ENCODE measurements at places on chromosomes 3 and 15.

DNA sequence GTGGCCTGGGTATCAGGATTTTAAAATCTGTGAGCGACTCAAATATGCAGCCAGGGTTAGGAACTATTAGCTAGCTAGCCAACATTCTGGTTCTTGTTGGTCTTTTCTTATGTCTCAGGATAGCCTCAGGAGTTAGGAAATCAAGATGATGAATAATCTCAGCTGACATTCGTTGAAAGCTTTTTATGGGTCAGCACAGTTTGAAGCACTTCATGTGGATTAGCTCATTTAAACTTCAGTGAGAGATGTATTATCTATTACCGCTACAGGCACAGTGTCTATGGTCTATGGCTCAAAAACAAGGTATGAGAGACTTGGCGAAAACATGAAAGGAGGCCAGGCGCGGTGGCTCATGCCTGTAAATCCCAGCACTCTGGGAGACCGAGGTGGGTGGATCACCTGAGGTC is 187.5 kb upstream of the THRB start:
- DNase-seq, result no peak

GRCh38 chr15:42060797-42061196 is 33.6 kb downstream of the PLA2G4D start:
- DNase-seq, result no peak

DNA sequence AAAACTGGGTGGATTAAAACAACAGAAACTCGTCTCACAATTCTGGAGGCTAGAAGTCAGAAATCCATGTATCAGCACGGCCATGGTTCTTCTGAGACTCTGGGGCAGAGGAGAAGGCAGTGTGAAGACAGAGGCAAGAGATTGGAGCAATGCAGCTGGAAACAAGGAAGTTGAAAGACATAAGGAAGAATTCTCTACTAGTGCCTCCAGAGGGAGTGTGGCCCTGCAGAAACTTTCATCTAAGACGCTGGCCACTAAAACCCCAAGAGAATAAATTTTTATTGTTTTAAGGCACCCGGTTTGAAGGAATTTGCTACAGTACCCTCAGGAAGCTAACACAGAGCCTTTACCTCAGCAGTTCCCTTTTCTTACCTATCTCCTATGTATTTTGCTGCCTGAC is 1012.2 kb upstream of the CADM2 start:
- DNase-seq, result no peak

DNA sequence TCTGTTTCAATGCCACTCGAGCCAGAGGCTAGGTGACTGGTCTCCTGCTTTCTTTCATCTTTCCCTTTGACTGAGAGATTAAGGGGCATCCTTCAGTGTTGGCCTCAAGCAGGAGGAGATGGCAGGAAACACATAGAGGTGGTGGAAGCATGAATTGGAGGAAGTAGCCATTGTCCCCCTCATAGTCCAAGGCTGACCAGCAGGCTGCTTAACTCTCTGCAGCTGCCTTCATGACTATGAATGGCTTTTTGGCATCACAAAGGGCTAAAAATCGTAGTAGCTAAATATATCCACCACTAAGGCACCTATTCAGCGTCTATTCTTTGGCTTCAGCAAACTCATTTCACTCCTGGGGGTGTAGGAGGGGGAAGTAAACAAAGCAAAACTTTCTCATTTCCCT is 7.0 kb upstream of the FRMD4B start:
- DNase-seq, result no peak

GRCh38 chr3:112503304-112503972 is 4.2 kb upstream of the BTLA start:
- DNase-seq, result no peak

DNA sequence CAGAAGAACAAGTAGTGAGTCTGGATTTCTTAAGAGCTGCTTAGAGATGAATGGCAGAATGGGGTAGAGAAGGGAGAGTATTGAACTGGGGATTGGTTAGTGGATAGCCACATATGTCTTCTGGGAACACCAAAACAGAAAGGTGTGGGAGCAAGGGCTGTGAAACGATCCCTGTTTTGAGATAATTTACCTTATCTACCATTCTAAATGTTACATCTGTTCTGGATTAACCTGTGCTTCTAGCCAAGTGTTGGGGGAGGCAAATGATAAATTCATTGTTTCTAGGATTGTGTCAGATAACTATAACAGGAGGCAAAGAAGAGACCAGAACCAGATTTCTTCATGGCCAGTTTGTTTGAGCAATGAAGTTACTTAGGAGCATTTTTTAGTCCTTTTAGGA is 8.4 kb downstream of the NR1D2 start:
- no peak for DNase-seq

GRCh38 chr3:160225176-160226025 is at the start of gene C3orf80:
TSS of gene C3orf80 (plus strand) at chr3:160225422. CDS start at chr3:160225636, 214 bp downstream.
- DNase-seq, result no peak

GRCh38 chr15:37028625-37029296 is 71.6 kb downstream of the MEIS2 start:
- no peak for DNase-seq

- DNase-seq, result no peak
Measured at GRCh38 chr3:79250746-79251145, 517.1 kb downstream of the ROBO1 start.

DNA sequence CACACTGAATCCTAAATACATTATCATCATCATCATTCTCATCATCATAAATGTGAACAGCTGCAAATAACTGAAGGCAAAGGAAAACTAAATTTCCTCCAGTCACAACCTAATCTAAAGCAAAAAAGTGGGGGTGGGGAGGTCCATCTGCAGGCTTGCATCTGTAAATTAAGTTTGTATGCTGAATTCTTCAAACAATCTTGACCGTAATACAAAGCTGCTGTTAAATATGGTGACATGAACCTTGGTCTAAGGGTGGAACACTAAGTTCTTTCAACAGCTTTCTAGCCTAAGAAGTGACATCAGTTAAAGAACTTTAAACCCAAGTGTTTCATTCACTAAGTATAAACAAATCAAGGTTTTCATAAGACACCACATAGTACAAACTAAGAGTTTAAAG is 4.3 kb downstream of the LRRFIP2 start:
- no peak for DNase-seq

DNA sequence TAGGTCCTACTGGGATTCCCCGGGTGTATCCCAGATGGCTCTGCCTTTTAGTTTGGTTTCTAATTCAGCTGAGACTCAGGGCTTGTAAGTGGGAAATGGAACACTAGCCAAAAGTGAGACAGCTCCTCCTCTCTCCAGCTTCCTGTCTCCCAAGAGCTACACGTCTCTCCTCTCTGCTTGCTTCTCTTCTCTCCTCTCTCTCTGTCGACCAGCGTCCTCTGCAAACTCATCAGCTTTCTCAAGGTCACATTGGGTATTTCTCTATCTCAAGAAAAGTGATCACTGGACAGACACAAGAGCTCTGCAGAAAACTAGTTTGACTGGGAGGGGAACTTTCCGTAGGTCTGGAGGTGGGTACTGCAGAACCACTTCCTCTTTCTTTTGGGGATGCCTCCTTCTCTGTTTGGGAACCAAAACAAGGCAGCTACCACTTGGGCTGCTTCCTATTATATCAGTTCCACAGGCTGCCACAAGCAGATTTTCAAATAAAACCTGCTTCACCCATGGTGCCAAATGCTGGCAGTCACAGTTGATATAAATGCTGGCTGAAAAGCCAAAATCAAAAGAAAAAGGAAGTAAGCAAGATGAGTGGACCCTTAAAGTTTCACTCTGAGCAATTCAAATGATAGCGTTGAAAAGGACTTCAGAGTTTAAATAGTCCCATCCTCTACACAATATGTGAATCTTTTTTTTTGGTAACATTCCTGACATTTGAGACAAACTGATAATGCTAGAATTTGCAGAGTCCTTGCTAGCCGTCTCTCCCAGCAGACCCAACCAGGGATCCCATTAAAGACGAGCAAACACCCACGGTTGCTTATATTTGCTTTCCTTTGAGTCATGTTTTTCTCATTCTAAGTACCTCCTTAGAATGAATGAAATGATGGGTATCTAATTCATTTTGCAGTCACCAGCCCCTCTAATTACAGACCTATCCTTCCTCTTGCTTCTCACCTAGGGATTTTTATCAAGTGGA is 7.2 kb upstream of the DYNC1LI1 start:
- no peak for DNase-seq

GRCh38 chr3:149472030-149472797 is 2.3 kb upstream of the TM4SF4 start:
- no peak for DNase-seq

DNA sequence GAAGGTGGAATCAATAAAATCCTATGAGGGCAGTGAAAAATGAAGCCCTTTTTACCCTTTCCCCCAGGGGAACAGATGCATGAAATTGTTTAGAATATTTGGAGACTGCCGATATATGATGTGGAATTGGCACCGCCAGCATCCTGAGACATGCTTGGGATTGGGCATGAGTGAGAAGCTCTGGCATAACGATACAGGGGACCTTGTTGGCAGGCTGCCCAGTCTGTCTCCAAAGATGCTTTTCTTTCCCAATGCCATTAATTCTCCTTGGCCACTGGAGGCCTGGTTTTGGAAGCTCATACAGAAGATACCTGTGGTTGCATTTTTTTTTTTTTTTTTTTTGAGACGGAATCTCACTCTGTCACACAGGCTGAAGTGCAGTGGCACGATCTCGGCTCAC is 800.6 kb upstream of the LMCD1 start:
- DNase-seq, result no peak

DNA sequence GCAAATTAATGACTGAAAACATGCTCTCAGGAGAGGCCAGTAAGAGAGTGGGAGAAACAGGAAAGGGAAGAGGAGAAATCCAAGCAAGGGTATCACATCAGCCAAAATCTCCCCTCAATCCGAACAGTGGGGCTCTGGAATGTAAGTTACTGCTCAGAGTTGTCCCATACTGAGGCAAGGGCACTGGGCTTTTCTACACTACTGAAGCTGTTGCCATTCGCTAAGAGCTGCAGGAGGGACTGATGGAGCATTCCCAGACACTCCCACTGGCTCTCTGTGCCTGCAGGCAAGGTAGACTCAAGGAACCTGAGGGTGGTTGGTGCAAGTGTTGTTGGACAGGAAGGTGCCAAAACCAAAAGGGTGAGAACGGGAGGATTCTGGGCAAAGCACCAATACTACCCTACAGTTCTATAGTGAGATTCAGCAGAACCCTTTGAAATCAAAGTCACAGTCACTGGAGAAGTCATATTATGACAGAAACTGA is 46.1 kb downstream of the NEK10 start:
- no peak for DNase-seq

GRCh38 chr15:24966364-24967103 is 11.7 kb downstream of the SNRPN start:
- DNase-seq, result no peak

DNA sequence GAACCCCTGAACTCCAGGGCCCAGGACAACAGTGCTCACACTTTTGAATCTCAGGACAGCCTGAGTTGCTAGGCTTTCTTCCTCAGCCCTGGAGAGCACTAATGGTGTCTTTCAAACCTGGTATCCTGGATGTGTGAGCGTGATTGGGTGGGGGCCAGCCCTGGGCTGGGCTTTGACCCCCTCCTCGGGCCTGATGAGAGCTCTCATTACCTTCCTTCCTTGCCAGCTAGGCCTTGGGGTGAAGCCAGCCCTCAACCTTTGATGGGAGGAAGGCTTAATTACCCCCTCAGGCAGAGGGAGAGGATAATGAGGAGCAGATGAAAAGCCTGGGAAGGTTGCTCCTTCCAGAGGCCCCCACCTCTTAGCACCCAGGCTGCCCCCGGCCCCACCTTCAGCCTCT is 31.1 kb upstream of the INSYN1 start:
- DNase-seq, result no peak

GRCh38 chr3:141783632-141784031 is 20.4 kb downstream of the GRK7 start:
- DNase-seq, result no peak

- peak; percentile 22 for DNase-seq
Measured at GRCh38 chr3:128466840-128467541, at the start of gene DNAJB8. TSS of gene DNAJB8 (minus strand) at chr3:128466890. CDS start at chr3:128463245, 3,645 bp downstream.

- no peak for DNase-seq
Measured at GRCh38 chr15:40486066-40486770, 15.4 kb downstream of the CHST14 start.

DNA sequence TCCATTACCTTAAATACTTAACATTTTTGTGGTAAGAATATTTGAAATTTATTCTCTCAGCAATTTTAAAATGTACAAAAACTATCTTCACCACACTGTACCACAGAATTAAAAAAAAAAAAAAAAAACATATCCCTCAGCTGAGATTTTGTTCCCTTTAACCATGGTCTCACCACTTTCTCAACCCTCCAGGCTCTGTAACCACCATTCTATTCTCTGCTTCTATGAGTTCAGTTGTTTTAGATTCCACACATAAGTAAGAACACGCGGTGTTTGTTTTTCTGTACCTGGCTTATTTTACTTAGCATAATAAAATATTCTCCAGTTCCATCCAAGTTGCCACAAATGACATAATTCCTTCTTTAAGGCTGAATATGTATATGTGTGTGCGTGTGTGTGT is 41.5 kb downstream of the CSNK1G1 start:
- no peak for DNase-seq

- peak; percentile 12 for DNase-seq
Measured at GRCh38 chr15:78162038-78162437, 12.9 kb downstream of the IDH3A start.

GRCh38 chr15:61070111-61070901 is 158.8 kb downstream of the RORA start:
- DNase-seq, result no peak

DNA sequence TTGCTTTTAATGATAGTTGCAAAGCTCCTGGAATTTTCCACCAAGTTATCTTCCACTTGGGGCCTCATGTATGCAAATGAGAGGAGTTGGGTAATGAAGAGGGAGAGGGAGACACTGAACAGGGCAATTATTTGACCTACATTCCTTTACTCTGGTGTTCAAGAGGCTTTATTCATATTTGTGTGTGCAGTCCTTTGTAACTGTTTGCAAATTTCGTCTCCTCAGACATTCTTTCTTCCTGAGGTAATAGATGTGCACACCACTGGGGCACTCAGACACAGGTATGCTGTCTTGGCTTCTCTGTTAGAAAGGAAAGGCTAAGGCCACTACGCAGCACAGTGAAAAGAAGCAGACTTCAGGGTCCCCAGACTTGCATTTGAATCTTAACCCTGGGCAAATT is 189.7 kb upstream of the IL12A start:
- DNase-seq, result no peak

GRCh38 chr15:93566762-93567161 is 477.8 kb upstream of the RGMA start:
- DNase-seq, result no peak

- DNase-seq, result no peak
Measured at GRCh38 chr3:5330152-5330810, 142.8 kb downstream of the EDEM1 start.

- DNase-seq, result no peak
Measured at GRCh38 chr15:89119489-89120478, 31.5 kb downstream of the ABHD2 start.

DNA sequence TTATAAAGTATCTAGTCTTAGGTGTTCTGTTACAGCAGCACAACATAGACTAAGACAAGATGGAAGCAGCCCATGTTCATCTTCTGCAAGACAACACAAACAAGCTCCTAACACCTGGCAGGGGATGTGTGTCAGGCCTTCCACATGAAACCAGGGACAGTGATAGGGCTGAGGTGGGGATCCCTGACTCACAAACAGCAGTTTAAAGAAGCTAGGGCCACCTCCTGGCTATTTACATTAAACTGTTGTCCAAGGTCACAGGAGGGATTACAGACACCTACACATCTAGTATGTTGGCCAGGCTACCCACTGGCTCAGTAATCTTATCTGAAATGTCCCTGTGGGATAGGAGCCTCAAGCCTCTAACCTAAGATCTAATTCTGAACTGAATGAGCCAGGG is 211.3 kb downstream of the MINAR1 start:
- no peak for DNase-seq

Data from stimulated activated CD8-positive, alpha-beta memory T cell treated with anti-CD3 and anti-CD28 coated beads, Interleukin-15, amount 100 ng/mL, for 4 hours (primary cell).